ENCODE measurements at places on chromosomes 16 and 17.
A peak's percentile ranks its signal among the peaks of the same experiment; 100 is the strongest.

DNA sequence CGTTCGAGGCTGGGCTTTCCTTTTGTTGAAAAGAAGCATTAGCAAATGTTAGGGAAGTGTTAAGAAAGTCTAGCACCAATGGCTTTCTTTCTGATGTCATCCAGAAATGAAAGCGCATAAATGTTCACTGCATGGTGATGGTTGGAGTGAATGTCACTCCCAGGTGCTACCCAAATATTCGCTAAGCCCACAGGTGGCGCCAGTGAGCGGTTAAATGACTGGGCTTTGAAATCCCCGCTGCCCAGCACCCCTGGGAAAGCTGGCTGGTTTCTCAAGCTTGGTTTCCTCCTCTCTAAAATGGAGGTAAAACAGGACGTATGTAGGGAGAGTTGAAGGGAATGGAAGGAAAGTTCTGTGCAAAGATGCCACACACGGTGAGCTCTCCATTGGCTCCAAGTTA lies 104.4 kb downstream of the IRX5 start:
- peak; percentile 15 for DNase-seq

DNA sequence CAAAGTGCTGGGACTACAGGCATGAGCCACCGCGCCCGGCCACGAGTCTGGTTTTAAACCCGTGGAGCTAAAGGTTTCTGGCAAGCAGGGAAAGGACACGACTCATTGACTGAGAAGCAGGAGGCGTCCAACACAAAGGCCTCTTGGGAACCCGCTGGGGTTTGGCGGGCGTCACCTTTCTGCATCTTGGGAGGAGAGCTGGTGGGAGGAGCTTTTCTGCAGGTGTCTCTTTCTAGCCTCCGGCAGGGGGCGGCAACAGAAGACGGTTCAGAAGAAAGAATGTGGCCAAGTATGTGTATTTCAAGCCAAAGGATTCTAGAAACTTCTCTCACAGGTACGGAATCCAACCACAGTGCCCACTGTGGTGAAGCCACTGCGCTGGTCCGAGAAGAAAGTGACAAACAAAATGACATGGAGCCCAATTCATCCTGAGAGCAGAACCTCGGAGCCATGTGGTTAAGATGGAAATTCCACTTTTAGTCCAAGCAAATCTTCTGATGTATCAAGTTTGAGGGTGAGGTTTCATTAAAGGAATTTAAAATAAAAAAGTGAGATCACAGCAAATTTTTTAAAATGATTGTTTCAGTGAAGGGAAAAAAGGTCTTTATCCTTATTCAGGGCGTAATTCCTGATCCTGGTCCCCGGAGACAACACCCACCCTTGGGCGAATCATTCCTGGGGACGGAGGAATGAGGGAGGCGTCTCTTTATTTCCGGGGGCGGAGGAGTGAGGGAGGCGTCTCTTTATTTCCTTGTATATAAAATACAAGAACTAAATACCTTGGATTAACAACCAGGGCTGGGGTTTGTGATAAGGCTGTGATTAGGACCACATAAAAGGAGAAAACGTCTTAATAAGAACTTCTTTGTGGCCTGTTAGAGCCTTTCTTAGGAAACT lies 97.6 kb downstream of the MRM3 start:
- peak; percentile 89 for DNase-seq

DNA sequence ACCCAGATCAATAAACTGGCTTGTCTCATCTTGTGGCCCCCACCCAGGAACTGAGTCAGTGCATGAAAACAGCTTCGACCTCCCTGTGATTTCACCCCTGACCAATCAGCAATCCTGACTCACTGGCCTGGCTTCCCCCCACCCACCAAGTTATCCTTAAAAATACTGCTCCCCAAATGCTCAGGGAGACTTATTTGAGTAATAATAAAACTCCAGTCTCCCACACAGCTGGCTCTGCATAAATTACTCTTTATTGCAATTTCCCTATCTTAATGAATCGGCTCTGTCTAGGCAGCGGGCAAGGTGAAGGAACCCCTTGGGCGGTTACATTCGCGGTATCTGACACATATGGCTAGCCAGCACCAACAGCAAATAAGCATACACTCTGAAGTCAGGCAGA lies 9.8 kb upstream of the RABEP1 start:
- DNase-seq, result no peak

DNA sequence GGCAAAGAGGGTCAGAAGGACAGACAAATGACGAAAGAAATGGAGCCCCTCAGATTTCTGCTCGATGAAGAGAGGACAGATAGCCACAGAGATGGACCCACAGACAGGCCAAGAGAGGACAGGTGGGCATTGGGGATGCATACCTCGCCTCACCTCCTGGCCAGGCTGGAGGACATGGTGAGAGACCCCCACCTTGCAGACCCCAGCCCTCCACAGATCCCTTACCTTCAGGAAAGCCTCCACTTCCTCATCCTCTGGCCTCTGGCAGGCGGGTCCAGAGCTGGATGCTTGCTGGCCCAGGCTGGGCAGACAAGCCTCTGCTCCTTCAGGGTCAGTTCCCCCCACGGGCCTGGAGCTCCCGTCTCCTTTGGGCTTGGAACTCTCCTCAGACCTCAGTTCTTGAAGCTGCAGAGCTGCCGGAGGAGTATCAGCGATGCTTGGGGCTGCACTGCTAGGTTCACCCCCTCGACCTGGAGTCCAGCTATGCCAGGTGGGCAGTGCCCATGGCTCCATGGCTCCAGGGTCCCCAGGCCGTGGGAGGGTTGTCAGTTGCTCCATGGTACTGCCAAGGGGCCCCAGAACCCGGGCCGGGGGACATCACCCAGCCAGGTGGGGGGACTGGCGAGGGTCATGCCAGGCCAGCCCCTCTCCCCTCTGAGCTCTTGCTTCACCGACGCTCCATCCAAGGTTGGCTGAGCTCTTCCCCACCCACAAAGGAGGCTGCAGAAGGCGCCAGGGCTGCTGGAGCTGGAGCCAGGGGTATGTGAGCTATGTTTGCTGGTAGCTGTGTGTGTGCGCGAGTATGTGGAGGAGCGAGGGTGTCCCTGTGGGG lies 1.0 kb downstream of the TSPOAP1 start:
- no peak for DNase-seq

DNA sequence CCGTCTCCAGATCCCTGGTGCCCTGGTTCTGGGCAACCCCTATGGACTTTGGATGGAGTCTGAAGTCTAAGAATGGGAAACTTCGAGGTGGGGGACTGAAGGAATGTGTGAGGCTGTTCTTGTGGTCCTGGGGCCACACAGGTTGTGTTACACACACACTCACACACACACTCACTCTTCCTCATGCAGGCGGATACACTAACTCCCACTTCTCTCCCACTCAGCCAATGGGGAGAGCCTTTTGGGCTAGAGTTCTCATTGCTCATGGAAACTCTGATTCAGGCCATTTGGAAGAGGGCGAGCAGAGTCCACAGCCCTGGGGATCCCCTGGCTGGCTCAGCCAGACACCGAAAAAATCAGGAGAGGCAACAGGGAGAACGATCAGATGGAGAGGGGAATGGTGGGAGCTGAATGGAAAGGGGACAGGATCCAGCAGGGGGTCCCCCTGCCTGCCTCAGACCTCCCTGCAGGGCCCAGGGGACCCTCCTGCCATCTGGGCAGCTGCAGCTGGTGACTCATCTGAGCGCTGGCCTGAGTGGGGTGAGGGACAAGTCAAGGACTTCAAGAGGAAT lies 9.1 kb downstream of the IGFBP4 start:
- DNase-seq, result no peak

- DNase-seq, result no peak
Observed at GRCh38 chr17:45298546-45299285, 18.1 kb downstream of the MAP3K14 start.

All from SW480 (cell line).